ENCODE measurements at places on chromosomes 11 and 22. TPM values are rescaled to one million over a fixed set of nuclear protein-coding genes. Genes with fewer than 3 reads are reported as not detected.

Gene FOLR3
- polyA plus RNA-seq: 0.13 TPM

Gene IL18
- polyA plus RNA-seq: 11.8 TPM

Gene SREBF2
- 104 TPM for polyA plus RNA-seq

Gene MTA2
- 73.5 TPM for polyA plus RNA-seq

Gene GDPD5
- 4.1 TPM for polyA plus RNA-seq

Gene SLC5A1
- not detected for polyA plus RNA-seq

Gene POU2AF2
- polyA plus RNA-seq: 0.13 TPM

Gene NUMA1
- 86.7 TPM for polyA plus RNA-seq

Gene ADM
- 26.3 TPM for polyA plus RNA-seq

Gene NAALADL1
- 2.5 TPM for polyA plus RNA-seq

Gene OR4B1
- not detected for polyA plus RNA-seq

Gene CRYAB
- 99.0 TPM for polyA plus RNA-seq

Gene CBLIF
- polyA plus RNA-seq: not detected

Gene PICK1
- 28.7 TPM for polyA plus RNA-seq

Gene TH
- 1,253 TPM for polyA plus RNA-seq

Gene MPEG1
- 4.5 TPM for polyA plus RNA-seq

Gene FADS2
- 153 TPM for polyA plus RNA-seq

Gene GSTT2B
- polyA plus RNA-seq: 51.2 TPM

Gene SPINDOC
- polyA plus RNA-seq: 4.5 TPM

Gene ACRV1
- polyA plus RNA-seq: not detected

Gene SAA4
- polyA plus RNA-seq: 1.5 TPM

Gene RFPL3
- not detected for polyA plus RNA-seq

Gene OMP
- not detected for polyA plus RNA-seq

Gene KRTAP5-10
- 0.27 TPM for polyA plus RNA-seq

Gene OR10A2
- not detected for polyA plus RNA-seq

Gene PDE3B
- polyA plus RNA-seq: 1.0 TPM

Gene NNMT
- 30.6 TPM for polyA plus RNA-seq

Gene PARVG
- 14.3 TPM for polyA plus RNA-seq

Gene CD248
- 28.0 TPM for polyA plus RNA-seq

Gene SPDYC
- 0.10 TPM for polyA plus RNA-seq

Gene HMGXB4
- 9.0 TPM for polyA plus RNA-seq

Data from adrenal gland (tissue), 19 donors.